ENCODE measurements at places on chromosomes 12 and 14.

GRCh38 chr14:74841230-74842207 is 34.4 kb downstream of the PROX2 start:
- no peak for DNase-seq

DNA sequence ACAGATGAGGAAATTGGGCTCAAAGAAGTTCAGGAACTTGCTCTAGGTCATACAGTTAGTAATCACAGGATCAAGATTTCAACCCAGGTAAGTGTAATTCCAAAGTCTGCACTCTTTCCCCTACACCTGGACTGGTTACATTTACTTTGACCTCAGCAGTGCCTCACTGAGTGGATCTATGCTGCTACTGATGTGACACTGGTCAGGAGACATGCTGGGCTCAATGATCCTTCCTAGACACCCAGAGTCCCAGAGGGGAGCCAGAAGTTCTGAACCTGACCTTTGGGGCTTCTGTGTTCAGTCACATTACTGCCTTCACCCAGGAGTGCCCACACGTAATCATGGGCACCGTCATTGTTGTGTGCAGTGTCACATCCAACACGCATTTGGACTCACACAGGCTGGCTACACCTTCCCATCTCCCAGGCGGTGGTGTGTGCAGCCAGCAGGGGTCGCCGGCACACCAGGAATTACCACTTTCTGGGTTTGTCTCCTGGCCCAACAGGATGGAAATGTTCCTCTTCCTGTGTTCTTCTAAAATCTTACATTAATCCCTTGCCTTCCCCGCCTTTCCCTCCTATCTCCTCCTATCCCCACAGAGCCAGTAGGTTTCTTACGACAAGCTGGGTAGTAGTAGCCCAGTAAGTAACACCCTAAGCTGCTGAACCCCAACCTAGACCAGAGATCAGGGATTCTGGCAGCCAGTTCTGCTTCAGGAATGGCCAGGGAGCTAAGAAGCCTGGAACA is 25.6 kb downstream of the CALCOCO1 start:
- DNase-seq, result peak; percentile 22

GRCh38 chr12:54385251-54385914 is 850 bp upstream of the ZNF385A start:
- no peak for DNase-seq

GRCh38 chr12:88579161-88579517 is 1.1 kb downstream of the KITLG start:
- no peak for DNase-seq

GRCh38 chr12:45669093-45669492 is 60.4 kb upstream of the ARID2 start:
- DNase-seq, result no peak
